RWPE2 (cell line): ENCODE measurements at places on chromosomes 12 and 14.

DNA sequence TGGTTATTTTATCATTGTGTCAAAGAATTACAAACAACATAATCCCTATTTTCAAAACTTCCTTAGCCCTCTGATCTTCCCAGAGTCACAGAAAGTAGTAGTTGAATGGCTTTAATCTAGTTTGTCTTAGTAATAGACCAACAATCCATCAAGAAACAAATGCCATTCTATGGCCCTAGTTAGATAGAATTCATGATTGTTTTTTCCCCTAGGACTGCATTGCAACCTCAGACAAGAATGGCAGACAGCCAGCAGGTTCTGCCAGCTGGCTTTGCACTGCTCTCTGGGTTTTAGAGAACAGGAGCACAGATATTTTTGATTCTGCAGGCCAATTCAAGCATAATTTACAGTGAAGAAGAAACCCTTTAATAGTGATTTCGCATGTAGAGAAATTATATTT is 33.8 kb downstream of the SYT1 start:
- no peak for DNase-seq

GRCh38 chr12:111407377-111408115 is 1.8 kb downstream of the SH2B3 start:
- DNase-seq: no peak

DNA sequence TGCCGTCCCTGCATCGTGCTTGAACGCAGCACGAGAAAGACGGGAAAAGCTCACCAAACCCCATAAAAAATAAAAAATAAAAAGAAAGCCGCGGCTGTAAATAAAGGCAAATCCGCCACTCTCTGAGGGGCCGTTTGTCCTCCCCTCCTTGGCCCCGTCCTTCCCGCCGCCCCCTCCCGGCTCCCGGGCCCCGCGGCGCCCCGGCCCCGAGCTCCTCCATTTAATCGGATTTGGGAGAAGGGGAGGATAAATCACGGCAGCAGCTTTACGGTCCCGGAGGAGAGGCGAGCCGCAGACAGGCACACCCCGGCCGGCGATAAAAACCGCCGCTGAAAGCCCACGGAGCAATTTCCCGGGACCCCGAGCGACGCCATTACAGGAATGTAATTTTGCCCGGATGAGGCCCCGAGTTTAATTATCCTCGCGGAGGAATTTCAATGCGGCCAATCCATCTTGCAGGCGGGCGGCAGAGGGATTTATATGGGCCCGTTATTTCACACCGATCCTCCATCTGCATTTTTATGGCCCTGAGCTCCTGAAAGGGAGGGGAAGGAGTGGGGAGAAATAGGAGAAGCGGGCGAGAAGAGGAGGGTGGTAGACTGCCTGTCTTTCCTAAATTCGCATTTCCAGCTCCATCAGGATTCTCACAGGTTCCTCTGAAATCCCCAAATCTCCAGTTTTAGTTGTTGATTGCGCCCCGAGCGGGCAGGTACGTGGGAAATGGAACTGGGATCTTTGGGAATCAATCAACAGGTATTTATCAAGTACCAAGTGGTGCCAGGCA is 1.3 kb upstream of the ATP5MC2 start:
- no peak for DNase-seq

GRCh38 chr12:53928054-53928835 is 10.4 kb upstream of the HOXC13 start:
- DNase-seq: no peak

- no peak for DNase-seq
Measured at GRCh38 chr14:57753821-57754220, 112.1 kb downstream of the SLC35F4 start.
